ENCODE measurements at places on chromosomes 13 and 19. TPM values are rescaled to one million over a fixed set of nuclear protein-coding genes. Genes with fewer than 3 reads are reported as not detected.

Gene RAD23A
- 52.9 TPM for total RNA-seq

GRCh38 chr19:49772850-49773432, 6.1 kb downstream of the AP2A1 start:
- no peak for DNase-seq

GRCh38 chr19:7488736-7489353, at the start of gene PEX11G:
Gene PEX11G, minus strand, starts transcription at chr19:7489035. Its CDS starts 25 bp downstream, at chr19:7489010.
- peak; percentile 93 for DNase-seq

DNA sequence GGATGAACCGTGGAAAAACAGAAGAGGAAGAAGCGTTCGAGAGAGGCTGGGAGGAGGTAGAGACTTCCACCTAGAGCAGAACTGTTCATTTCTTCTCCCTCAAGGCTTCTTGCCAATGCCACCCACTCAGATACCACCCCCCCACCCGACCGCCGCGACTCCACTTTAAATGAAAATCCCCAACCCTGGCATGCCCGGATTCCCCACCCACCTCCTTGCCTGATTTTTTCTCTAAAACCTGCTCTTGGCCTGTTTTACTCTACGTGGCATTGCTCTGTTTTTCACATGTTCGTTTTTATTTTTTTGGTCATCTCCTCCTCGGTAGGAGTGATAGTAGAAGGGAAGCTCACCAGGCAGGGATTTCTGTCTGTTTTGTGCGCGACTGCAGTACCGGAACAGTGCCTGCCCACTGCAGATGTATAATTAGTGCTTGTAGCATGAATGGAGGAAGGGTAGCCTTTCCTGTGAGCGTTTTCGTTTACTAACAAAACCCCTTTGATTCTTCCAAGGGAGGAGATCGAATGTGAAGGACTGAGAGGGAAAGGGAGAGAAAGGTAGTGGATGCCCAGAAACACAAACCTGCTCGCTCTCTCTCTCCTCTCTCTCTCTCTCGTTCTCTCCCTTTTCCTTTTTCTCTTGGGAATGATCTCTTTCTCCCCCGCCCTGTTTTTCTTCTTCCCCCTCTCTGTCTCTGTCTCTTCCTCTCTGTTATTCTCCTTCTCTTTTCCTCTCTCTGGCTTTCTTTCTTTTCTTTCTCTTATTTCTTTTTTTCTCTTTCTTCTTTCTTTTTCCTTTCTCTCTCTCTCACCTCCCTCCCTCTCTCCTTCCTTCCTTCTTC, 2.2 kb downstream of the CD70 start:
- DNase-seq: no peak

DNA sequence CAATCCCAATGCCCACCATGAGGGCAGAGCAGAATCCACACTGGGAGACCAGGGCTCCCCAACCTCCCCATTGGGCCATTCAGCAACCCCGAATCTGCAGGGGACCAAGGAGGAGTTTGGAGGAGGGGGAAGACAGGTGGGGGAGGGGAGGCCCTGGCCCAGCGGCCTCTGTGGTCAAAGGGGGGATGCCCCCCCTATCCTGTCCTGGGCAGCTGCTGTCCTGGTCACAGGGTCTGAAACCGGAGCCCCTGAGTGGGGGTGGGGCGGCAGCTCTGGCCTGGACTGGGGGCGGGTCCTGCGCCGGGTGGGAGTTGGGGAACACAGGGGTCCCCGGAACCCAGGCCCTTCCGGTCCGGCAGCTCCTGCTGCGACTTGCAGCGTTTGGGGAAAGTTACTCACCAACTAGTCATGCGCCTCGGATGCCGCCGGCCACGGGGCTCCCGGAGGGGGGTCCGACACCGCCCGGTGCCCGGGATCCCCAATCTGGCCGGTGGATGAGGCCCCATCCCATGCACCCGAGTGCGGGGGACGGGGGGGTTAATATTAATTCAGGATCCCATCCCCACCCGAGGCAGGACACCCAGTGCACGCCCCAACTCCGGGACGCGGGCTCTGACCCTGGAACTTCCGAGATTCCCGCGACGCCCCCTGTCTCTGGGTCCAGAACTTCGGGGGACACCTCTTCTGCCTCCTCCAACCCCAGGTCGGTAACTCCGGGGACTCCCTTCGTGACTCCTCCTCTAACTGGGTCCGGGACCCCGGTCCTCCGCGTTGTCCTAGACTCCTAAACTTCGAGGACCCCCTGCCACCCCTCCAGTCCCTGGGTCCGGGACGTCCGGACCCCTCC, 872 bp downstream of the HOMER3 start:
- peak; percentile 40 for DNase-seq

GRCh38 chr19:31715249-31715945, 366.2 kb upstream of the TSHZ3 start:
- DNase-seq: no peak

GRCh38 chr19:5690955-5691821, 1.1 kb downstream of the RPL36 start:
- peak; percentile 73 for DNase-seq

Measured in dermis blood vessel endothelial cell (primary cell).